Stimulated activated CD8-positive, alpha-beta memory T cell treated with anti-CD3 and anti-CD28 coated beads, Interleukin-15, amount 100 ng/mL, for 48 hours (primary cell): ENCODE measurements at places on chromosomes 4 and X.

DNA sequence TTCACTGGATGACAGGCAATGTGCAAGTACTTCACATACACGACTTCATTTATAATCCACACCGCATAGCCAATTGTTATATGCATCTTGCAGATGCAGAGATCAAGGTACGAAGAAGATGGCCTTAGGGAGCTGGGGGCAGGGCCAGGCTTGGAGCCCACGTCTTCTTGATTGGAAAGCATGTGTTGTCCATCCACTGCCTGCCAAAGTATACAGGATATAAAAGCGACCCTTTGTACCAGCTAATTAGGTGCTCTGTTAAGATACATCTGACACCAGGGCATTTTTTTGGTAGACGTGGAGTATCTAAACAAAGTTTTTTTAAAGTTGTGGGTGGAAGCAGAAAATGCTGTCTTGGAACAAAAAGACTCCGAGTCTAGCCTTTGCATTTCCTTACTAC is 1.4 kb downstream of the C4orf36 start:
- no peak for DNase-seq

- DNase-seq: no peak
Observed at GRCh38 chrX:119398587-119398973, 556 bp upstream of the SLC25A43 start.

- no peak for DNase-seq
Observed at GRCh38 chr4:57113870-57114269, 3.7 kb upstream of the IGFBP7 start.

- no peak for DNase-seq
Observed at GRCh38 chr4:53477636-53478035, 100.2 kb downstream of the FIP1L1 start.

- DNase-seq: no peak
Observed at GRCh38 chrX:140664939-140665338, 44.6 kb upstream of the LINC00632 start.

GRCh38 chr4:170853422-170854021 is 763.8 kb upstream of the AADAT start:
- no peak for DNase-seq

DNA sequence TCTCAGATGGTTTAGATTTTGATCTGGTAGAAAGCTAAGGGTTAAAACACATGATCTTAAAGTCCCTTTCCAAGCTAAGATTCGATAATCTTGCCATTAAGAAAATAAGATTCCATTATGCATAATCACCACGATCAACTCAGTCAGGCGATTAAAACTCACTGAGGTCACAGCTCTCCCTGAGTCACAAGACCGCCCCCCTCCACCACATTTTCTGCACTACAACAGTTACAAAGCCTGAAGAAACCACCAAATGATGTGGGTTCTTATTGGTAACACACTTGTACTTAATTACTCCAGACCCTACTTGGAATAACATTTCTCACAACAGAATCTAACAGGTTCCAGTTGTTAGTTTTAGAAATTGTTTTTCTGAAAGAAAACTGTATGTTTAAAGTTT is 62.8 kb downstream of the SH3KBP1 start:
- DNase-seq: no peak

GRCh38 chr4:20916106-20916505 is 215.8 kb downstream of the PACRGL start:
- no peak for DNase-seq

GRCh38 chr4:47213971-47214370 is 182.6 kb downstream of the GABRB1 start:
- no peak for DNase-seq

DNA sequence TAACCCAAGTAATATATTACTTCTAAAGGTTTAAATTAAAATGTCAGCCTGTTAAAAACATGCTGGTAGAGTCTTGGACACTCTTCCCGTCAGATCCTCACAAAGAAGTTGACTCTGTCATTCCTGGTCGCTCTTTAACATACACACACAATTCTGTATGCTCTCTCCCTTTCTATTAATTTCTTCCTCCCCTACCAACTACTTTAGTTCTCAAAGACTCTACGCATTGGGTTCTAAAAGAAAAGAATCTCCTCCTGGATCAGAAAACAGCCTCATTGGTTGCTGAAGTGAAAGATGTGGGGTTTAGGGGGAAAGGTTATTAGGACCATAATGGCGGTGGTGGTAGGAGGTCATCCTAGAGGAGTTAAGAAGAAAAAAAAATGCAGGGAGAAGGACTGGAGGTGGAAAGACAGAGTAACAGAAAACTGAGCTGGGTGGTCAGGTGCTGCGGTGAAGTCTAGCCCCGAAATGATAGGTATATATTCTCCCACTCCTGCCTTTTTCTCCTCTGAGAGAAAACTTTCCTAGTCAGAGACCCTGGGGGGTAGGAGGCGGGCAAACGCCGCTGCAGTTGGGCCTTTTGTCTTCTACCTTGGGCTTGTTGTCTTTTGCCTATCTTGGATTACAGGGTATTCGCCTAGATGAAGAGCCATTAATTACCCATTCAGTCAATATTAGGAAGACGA is 5.2 kb upstream of the PITX2 start:
- DNase-seq: no peak

GRCh38 chr4:56972809-56973208 is 4.6 kb downstream of the NOA1 start:
- no peak for DNase-seq

DNA sequence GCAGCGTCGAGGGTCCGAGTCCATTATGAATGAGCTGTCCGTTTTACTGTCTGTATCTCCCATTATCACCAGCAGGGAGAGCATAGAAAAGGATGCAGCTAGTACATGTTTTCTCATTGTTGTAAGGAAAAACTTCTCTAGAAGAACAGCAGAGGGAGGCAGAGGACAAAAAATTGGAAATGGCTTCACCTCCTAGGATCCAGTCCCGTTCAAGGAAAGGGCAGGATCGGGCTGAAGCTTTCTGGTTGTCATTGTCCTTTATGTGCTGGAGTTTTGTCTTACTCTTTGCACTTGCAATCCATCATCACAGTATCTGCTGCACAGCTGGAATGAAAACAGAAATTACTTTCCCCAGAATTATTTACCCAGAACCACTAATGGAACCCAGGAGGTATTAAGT is 14.7 kb downstream of the NDP start:
- DNase-seq: no peak

DNA sequence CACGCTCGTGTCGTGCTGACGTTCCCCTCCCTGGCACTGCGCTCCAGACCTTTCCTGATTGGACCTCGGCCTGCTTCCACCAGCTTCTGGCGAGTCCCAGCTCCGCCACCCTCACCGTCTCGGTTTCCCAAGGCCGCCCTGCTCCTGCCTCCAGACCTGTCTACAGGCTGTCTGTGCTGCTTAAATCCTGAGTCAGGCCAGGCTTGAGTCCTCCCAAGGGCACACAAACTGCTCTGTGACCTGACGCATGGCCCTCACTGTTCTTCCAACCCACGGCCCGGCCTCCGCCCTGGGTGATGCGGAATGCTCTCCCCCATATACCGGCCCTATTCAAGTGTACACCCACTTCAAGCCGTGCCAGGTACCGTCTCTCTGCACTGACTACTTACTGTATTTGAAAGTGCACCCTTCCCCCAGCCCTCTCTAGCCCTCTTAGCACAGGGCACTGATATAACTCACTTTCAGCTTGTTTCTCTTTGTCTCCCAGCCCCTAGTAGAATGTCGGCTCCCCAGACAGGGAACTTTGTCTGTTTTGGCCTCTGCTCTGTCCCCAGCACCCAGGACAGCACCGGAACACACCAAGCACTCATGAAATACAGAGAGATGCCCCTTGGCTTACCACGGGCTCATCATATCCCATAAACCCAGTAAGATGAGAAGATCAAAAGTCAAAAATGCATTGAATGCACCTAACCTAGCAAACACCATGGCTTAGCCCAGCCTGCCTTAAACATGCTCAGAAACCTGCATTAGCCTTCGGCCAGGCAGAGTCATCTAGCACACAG is 63.1 kb upstream of the AFAP1 start:
- no peak for DNase-seq

DNA sequence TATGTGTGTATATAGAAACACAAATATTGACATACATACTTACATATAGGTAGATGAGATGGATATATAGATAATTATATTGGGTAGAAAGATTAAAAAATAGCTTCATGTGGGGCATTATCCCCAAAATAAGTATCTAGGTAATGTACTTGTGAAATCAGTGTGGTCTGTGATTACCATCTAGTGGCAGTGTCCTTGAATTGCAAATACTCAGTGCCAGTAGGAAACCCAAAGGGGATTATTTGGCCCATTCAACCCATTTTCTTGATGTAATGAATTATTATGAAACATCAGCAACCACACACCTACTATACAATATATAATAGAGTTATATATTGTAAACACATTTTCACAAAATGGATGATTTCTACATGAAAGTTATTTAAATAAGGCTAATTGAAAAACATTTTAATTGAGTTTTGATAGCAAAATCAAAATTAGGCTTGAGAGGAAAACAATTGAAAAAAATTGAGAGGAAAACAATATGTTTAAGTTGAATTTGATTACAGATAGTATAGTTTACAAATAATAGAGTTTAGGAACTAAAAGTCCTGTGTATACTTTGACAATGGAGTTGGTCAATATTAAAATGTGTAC is 389.4 kb downstream of the GALNTL6 start:
- no peak for DNase-seq

DNA sequence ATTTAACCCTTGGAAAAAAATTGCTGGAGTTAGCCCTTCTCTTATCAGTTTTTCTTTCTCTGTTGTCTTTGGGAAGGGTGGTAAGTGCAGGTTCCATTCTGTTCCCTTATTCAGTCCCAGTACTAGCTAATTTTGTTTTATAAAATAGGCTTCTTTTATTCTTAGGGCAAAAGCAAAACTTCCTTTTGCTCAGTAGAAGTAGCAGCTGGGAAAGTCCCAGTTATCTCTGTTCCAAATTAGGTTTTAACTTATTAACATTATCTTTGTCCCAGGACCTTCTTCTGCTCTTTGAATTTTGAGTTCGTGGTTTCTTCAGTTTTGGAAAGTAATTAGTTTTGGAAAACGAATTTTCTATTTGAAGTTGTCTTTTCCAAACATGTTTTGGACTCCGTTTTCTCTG is 61.1 kb downstream of the BANK1 start:
- no peak for DNase-seq

DNA sequence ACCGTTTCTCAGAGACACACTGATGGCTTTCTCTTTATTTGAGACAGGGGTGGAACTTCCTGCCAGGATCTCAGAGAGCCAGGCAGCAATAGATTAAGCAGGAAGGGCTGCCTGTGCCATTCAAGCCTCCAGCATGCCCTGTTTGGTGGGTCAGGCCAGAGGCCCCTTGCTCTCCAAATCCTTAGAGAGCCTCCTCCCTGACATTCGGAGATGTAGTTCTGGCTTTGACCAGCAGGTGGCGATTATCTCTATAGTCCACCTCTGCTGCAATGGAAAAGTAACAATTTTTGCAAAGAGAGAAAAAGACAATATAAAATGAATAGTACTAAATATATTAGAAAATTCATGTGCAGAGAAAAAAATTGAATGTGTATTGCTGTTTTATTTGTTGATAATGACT is 93.9 kb downstream of the NXF2B start:
- DNase-seq: peak; percentile 36
